ENCODE measurements at places on chromosomes 3 and 15.

DNA sequence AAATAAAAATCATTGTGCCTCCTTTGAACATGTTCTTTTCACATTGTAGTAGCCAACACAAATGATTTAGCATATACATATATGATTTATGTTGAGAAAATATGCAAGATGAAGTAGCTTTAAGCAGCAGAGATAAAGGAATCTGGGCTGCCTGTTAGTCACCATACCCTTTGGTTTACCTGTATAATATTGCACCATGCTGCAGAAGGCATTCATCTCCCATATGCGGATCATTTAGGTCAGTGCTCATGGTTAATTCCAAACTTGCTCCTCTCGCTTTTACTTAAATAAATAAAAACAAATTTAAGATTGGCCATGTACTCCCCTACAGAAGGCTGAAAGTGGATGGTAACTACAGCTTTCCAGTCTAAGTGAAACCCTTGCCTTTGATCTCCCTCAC, 86.7 kb upstream of the TBL1XR1 start:
- no peak for DNase-seq

GRCh38 chr3:154164387-154164786, 43.2 kb downstream of the ARHGEF26 start:
- no peak for DNase-seq

GRCh38 chr15:59917504-59918157, 86.5 kb upstream of the FOXB1 start:
- DNase-seq: peak; percentile 7

DNA sequence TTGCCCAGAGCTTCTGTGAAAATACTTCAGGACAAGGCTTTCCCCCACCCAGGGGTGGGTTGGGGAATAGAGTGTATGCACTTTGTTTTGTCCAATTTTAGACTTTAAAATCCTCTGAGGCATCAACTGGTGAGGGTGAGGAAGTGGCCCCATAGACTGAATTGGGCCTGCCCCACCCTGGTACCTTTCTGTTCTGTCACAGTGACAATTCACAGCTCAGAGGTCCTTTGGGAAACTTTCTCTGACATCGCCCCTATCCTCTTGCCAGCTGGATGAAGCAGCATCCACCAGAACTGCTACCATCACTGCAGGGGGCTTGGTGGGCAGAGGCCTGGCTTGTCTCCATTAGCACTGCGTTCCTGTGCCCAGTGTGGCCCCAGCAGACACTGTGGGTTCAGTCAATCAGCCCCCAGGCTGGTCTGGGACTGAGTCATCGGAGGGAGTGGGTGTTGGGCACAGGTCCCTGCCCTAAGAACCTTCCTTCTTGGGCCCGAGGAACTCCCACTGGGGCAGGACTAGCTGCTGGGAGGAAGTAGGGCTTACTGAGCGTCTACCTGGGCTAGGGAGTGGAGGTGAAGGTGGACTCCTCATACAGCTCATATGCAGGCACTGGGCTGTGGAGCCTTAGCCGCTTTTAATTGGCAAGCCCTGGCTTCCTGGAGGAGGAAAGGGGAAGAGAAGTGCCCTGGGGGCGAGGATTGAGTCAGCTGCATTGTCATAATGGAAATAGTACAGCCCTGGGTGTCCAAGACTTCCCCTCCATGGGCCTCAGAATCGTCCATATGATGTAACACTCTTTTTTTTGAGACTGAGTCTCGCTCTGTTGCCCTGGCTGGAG, 1.5 kb upstream of the PPM1M start:
- peak; percentile 43 for DNase-seq

GRCh38 chr3:143307613-143308183, 188.1 kb downstream of the CHST2 start:
- DNase-seq: peak; percentile 35

GRCh38 chr3:111737706-111738086, 121.4 kb upstream of the PHLDB2 start:
- DNase-seq: no peak

- no peak for DNase-seq
Observed at GRCh38 chr3:1190569-1190968, 97.7 kb downstream of the CNTN6 start.

DNA sequence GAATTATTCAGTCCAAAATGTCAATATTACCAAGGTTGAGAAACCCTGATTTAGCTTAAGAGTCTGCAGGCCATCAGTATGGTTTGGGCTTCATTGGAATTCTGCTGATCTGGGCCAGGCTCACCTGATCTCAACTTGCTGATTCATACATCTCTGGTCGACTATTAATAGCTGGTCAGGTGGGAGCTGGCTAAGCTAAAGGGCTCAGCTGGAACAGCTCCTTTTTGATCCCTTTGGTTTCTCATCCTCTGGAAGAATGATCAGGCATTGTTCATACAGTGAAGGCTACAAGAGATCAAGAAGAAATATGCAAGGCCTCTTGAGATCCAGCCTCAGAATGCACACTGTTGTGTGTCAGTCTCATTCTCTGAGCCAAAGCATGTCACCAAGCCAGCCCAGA, 123.3 kb upstream of the MME start:
- DNase-seq: no peak

DNA sequence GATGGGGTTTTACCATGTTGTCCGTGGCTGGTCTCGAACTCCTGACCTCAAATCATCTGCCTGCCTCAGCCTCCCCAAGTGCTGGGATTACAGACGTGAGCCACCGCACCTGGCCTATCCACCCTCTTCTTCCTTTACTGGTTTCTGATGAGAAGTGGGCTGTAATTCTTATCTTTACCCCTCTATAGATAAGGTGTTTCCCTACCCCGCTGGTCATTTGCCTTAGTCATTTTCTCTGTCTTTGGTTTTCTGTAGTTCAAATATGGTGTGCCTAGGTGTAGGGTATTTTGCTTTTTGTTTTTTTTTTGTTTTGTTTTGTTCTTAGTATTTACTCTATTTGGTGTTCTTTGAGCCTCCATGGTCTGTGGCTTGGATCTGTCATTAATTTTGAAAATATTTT, 41.3 kb downstream of the APBA2 start:
- DNase-seq: no peak

GRCh38 chr3:58829321-58830000, 162.9 kb upstream of the FAM3D start:
- no peak for DNase-seq

- no peak for DNase-seq
Observed at GRCh38 chr3:46668116-46668515, 25.4 kb downstream of the ALS2CL start.

GRCh38 chr15:28900892-28901586, 15.3 kb downstream of the APBA2 start:
- no peak for DNase-seq

GRCh38 chr3:69079269-69080159, 651 bp downstream of the UBA3 start:
- DNase-seq: no peak

- DNase-seq: no peak
Observed at GRCh38 chr15:60128000-60128376, 123.9 kb downstream of the FOXB1 start.

- peak; percentile 2 for DNase-seq
Observed at GRCh38 chr3:140552898-140553297, 125.0 kb upstream of the TRIM42 start.

GRCh38 chr15:99421172-99421656, 144.6 kb upstream of the MEF2A start:
- DNase-seq: no peak

DNA sequence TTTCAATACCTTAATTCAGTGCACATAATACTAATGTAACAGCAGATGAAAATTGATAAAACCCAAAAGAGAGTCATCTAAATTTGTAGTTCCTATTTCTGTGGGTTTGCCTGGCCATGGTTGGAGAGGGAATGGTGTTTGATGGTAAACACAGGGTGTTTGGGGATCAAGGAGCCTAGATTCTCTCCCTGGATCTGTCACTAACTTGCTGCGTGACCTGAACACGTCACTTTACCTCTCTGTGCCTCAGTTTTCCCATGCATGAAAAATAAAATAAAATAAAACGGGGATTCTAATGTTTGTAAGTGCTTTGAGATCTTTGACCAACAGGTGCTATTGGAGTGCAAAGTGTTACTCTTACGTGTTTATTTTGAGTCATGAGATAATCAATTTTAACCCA, 49.8 kb downstream of the GHSR start:
- DNase-seq: no peak

GRCh38 chr3:122508135-122508914, 6.4 kb downstream of the KPNA1 start:
- DNase-seq: no peak

GRCh38 chr3:172069478-172069877, 30.1 kb downstream of the FNDC3B start:
- DNase-seq: no peak

DNA sequence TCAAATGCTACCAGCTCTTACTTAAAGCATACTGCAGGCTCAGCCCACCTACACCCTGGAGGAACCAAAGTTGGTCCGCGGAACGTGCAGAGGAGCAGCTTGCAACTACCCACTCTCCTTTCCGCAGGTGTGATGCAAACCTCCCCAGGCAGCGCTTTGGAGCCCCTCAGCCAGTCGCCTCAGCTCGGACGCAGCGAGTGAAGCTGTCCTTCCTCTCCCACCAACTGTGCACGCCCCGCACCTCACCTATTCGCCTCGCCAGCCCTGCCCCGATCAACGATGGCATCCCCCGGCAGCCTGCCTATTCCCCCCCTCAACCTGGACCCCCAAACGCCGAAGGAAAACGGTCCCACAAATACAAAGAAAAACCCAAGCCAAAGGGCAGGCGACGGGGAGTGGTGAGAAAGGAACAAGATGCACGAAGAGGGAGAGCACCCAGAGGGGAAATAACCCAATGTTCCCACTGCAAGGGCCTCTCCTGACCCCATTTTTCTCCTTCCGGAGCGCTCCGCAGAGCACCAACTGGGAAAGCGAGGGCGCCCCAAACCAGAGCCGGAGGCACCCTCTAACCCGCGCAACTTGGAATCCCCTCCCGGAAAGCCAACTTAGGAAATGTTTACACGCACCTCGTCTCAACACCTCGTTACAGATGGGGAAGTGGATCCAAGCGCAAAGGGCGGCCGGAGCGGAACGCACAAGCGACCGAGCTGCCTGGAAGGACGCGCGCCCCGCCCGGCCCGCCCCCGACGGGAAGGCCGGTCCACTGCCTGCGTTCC, 665 bp downstream of the GLB1 start:
- peak; percentile 69 for DNase-seq

GRCh38 chr3:141530415-141530768, 43.6 kb downstream of the RASA2 start:
- no peak for DNase-seq

DNA sequence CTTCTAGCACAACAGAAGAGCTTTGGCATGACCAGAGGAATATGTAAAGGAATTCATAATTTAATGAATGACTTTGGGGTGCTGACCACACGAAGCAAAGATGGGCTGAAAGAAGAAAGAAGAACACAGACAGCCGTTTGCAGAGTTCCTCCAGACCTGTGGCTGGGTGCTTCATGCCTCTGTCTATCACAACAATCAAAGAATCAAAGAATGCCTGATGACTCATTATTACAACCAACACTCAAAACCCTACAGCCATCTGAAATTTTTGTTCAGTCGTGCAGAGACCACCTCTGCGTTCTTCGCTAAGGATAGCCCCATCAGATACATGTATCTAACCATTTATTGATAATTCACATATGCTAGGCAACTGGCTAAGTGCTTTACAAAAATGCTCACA, 129.0 kb upstream of the PRICKLE2 start:
- DNase-seq: no peak

GRCh38 chr3:45486926-45487325, 98.5 kb downstream of the LARS2 start:
- DNase-seq: no peak

GRCh38 chr15:56207711-56208110, 36.0 kb downstream of the RFX7 start:
- no peak for DNase-seq

DNA sequence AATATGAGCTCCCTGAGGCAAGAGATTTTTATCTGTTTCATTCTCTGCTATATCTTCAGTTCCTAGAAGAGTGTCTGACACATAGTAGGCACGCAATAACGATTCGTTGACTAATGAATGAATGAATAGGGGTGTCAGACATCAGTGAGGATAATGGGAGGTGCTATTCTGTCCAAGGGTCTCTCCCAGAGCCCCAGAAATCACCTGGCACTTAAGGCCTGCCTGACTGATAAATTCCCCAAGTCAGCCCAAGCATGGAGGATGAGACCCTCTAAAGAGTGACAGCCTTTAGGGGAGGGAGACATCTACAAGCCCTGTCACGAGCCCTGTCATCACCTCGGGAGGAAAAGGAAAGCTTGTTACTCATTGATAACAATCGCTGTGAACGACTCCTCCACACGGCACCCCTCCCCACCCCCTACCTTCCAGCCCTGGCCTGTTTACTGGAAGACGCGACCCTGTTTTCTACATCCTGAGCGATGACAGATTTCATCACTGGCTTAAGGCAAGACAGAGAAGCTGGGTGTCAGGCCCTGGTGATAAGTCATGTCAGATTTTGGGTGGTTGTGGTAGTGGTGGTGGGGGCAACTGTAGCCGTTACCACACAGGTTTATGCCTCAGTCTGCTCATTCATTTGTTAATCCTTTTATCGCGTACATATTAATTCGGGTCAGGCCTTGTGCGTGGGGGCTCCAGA, 23.1 kb downstream of the BHLHE40 start:
- peak; percentile 90 for DNase-seq

- DNase-seq: no peak
Observed at GRCh38 chr3:168722091-168722490, 626.4 kb upstream of the GOLIM4 start.

GRCh38 chr3:38907426-38907825, 91.4 kb upstream of the SCN10A start:
- DNase-seq: no peak

GRCh38 chr3:58384381-58385090, 49.1 kb downstream of the PDHB start:
- no peak for DNase-seq

DNA sequence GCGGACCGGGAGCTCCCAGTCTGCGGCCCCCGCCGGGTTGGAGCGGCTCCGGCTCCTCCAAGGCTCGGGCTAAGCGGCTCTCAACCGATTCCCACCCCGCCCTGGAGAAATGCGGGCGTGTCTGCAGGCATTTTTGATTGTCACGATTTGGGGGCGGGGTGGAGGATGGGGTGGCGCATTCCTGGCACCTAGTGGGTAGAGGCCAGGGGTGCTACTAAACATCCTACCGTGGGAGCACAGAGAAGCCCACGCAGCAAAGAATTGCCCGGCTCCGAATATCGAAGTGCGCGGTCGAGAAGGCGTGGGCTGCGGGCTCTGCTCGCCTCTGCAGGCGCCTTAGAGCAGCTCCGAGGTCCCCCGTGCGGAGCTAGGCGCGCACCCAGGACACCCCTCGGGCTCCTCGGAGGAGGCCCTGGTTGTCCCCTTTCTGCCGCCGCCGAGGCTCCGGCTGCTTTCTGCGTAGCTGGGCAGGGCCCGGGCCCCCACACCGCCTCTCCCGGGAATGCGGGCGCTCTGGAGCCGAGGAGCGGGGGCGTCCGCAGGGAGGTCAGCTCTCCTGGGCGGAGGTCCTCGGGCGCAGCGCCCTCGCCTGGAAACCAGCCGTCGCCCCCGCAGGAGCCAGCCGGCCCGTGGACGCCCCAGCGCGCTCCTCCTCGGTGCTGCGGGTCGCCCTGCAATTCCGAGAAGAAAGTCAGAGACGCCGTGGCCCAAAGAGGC, 16.5 kb upstream of the LAMP3 start:
- DNase-seq: no peak

DNA sequence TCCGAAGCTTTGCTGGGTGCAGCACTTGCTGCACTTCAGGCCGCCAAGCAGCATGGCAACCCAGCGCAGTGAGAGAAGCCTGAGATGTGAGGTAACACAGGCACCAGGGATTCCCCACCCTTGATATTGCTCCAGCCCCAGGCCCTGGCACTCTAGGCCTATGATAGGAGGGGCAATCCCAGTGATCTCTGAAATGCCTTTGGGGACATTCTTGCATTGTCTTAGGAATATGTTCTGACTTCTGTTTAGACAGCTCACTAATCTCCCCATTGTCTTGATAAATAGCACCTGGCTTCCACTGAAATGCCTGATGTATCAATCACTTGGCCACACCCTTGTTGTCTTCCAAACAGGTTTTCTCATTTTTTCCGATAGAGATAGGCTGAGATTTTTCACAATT, 102.8 kb downstream of the SOX14 start:
- no peak for DNase-seq
